CD4-positive, alpha-beta T cell treated with Interleukin-6 at 100 ng/mL for 8 hours (primary cell): ENCODE measurements at places on chromosomes 16 and 17.

GRCh38 chr16:1474082-1474795, 589 bp downstream of the CLCN7 start:
- DNase-seq = no peak

DNA sequence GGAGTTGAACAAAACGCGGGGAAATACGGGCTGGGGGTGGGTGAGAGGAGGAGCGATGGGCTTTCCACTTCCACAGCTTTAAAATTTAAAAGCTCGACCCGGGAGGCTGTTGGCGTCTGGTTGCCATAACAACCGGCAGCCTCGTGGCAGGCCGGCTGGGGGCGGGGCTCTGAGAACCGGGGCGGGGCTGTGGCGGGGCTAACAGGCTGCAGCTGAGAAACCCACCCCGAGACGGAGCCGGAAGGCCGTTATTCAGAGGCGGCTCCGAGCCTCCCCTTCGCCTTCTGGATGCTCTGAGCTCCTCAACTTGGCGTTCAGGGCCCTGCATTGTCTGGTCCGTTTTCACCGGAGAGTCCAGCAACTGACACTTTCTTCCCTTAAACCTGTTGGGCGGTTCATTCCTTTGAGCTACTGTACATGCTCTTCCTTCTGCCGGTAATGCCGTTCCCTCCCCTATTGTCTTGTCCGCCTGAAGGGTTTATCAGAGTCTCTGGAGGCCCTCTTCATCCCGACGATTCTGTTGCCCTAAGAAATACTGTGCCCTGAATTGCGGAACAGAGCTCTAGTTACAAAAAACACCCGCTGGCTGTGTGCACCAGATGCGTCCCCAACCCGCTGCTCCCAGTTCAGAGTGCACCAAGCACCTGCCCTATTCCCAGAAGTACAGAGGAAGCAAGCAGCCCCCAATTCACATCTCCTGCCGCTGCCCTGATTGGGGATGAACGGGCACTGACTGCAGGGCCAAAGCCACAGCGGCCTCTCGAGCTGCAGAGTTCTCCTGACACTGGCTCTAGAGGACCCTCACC, 596 bp downstream of the DNAAF8 start:
- DNase-seq = peak; percentile 94

- no peak for DNase-seq
These were observed 211.4 kb downstream of the BCAS3 start for GRCh38 chr17:60888812-60889709.

DNA sequence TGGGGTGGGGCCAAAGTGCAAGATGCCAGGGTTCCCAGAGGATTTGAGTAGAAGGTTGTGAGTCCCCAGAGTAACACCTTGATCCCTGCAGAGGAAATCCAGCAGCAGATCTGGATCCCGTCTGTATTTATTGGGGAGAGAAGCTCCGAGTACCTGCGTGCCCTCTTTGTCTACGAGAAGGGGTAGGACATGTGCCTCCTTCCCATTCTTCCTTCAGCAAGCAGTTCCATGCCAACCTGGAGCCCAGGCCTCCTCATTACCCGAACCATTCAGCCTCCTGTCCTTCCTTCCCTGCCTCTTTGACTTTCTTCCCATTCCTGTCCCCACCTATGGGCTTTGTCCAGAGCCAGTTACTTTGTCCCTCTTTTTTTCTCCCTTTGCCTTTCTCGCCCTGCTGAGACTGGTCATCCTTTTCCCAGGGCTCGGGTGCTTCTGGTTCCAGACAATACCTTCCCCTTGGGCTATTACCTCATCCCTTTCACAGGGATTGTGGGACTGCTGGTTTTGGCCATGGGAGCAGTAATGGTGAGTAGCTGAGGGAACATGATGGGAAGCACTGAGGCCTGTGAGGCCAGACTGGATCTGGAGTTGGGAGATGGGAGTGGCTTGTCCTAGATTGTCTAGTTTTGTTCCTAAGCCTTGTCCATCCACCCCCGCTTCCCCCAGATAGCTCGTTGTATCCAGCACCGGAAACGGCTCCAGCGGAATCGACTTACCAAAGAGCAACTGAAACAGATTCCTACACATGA, 2.9 kb downstream of the RNF167 start:
- DNase-seq = no peak

GRCh38 chr17:49889500-49889899, 41.6 kb upstream of the TAC4 start:
- DNase-seq = no peak

GRCh38 chr17:14506364-14506763, 205.5 kb downstream of the HS3ST3B1 start:
- DNase-seq = no peak

DNA sequence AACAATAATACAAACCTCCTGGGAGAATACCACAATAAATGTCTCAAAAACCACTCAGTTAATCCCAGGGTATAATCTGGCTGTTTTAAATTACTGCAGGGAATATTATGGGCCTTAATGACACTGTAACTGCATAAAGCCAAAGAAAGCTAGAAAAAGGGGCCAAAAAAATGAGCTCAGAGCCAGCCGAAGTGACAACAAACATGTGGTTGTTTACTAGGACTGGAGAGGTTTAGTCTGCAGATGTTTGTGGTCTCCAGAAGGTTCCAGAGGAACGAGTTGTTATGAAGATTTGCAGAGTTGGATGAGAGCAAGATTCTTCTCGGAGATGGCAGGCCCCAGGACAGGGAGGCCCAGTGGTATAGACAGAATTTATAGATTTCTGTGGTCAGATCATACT, 97.1 kb upstream of the AKTIP start:
- no peak for DNase-seq

GRCh38 chr16:2777231-2777902, at the start of gene ELOB:
Gene ELOB, minus strand, starts transcription at chr16:2777280. Its CDS starts 41 bp downstream, at chr16:2777239.
- DNase-seq = peak; percentile 86

DNA sequence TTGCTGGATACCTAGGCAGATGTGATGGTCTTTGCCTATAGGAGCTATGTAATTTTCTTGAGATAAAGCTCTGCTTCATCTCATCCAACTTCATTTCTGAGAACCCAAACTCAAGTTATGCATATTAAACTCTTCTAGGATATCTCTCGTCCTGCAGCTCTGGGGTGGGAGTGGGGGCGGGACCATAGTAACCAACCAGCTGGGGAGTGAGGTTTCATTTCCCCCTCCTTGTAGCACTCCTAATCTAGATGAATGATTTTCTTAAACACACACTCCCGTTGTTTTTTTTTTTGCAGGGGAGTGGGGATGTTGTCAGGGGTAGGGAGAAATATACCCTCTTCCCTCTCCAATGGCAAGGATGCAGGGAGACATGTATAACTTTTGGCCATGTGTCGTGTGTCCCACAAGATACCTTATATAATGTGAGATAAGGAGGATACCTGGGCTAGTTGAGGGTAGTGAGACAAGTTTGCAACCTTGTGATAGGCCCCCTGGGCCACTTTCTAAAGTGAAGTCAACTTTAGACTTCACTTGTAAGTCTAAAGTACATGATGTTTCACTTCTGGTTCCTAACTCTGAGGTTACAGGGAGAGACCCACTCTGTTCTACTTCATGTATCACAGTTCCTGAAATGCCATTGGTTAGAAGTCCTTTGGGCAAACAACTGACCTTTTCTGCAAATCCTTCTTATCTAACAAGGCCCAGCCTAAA, 10.5 kb upstream of the HEATR6 start:
- no peak for DNase-seq

- DNase-seq = no peak
These were observed 14.7 kb upstream of the ODF4 start for GRCh38 chr17:8324923-8325322.

GRCh38 chr16:64962786-64963185, 159.1 kb downstream of the CDH11 start:
- no peak for DNase-seq

DNA sequence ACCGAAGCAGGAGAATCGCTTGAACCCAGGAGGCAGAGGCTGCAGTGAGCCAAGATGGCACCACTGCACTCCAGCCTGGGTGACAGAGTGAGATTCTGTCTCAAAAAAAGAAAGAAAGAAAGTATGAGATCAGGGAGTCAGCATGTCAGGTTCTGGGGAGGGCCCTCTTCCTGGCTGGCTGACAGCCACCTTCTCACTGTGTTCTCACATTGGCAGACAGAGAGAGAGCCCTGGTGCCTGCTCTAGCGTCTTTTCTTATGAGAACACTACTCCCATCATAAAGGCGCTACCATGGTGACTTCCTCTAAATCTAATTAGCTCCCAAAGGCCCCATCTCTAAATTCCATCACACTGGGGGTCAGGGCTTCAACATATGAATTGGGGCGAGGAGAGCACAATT, 27.6 kb upstream of the RBBP6 start:
- DNase-seq = no peak

DNA sequence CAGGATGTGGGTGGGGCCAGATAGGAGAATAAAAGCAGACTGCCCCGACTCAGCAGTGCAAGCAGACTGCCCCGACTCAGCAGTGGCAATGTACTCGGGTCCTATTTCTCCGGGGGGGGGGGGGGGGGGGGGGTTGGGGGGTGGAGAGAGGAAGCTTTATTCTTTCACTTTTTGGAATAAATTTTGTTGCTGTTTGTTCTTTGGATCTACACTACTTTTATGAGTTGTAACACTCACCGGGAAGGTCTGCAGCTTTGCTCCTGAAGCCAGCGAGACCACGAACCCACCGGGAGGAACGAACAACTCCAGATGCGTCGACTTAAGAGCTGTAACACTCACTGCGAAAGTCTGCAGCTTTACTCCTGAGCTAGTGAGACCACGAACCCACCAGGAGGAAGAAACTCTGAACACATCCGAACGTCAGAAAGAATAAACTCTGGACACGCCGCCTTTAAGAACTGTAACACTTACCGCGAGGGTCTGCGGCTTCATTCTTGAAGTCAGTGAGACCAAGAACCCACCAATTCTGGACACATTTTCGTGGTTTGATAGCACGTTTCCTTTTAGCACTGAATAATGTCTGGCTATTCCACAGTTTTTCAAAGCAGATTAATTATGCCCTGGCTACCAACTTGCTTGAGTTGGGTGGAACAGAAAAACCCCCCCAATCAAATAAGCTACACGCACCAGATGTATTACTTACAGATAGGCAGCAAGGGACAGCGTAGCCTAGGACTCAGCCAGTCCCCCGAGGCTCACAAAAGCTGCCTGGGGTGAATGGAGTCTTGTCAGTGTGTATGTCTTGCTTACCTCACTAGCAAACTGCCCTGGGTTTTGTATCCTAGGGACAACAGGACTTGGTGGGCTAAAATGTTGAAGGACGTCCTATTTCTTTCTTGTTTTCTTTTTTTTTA, 11.9 kb downstream of the FZD2 start:
- DNase-seq = no peak

- DNase-seq = no peak
These were observed 154.3 kb upstream of the MED13 start for GRCh38 chr17:62219221-62219899.

GRCh38 chr17:61835606-61836005, 27.7 kb downstream of the BRIP1 start:
- DNase-seq = no peak

GRCh38 chr16:57258910-57259475, 13.9 kb downstream of the ARL2BP start:
- no peak for DNase-seq
